ENCODE measurements at places on chromosomes 5 and 9.

- DNase-seq: no peak
Observed at GRCh38 chr5:141512911-141513626, 24.2 kb downstream of the PCDHGC5 start.

DNA sequence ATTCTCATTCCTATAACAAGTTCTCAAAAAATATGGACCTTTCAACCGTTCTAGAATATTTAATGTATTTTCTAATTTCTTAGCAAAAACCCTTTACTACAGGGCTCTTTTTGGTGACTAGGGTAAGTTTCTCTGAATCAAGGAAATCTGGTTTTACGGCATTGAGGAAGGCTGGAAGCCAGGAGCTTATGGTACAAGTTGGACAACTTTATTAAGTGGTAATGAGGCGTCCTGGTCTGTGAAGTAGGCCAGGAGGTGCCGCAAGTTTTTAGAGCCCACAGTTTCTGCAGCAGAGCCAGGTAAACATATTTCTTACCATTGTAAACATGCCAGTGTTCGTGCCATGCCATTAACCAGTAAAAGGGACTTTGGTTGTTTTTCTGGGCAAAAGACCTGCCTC is 14.6 kb upstream of the C1QTNF3 start:
- no peak for DNase-seq

GRCh38 chr9:72464857-72465592 is 56.4 kb upstream of the TMC1 start:
- DNase-seq: no peak

GRCh38 chr5:174421408-174421805 is 303.0 kb upstream of the MSX2 start:
- DNase-seq: no peak

DNA sequence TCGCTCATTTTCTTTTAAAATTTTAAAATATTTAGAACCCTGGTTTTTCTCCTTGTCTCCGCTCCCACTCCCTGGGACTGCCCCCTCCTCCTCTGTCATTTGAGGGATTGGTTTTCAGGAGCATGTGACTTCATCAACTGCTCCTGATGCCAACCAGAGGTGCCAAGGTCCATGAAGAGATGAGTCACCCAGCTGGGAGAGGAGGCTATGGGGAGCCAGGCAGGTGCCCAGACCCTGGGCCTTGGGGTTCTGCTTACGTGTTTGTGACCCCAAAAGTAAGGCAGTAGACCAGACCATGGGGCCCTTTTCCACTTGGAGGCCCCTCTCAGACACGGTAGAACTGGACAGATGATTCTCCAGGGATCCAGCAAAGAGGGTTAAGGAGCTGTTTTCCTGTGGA is 167.0 kb downstream of the FGF18 start:
- DNase-seq: no peak

Measured in NCI-H1436 treated with DMSO at 0.1 percent for 48 hours (cell line).